Activated naive CD4-positive, alpha-beta T cell treated with Interleukin-2 at 50 U/mL for 16 hours (primary cell): ENCODE measurements at places on chromosomes 6 and 20.

GRCh38 chr6:83006270-83006905 lies 59.3 kb downstream of the UBE3D start:
- DNase-seq, result no peak

DNA sequence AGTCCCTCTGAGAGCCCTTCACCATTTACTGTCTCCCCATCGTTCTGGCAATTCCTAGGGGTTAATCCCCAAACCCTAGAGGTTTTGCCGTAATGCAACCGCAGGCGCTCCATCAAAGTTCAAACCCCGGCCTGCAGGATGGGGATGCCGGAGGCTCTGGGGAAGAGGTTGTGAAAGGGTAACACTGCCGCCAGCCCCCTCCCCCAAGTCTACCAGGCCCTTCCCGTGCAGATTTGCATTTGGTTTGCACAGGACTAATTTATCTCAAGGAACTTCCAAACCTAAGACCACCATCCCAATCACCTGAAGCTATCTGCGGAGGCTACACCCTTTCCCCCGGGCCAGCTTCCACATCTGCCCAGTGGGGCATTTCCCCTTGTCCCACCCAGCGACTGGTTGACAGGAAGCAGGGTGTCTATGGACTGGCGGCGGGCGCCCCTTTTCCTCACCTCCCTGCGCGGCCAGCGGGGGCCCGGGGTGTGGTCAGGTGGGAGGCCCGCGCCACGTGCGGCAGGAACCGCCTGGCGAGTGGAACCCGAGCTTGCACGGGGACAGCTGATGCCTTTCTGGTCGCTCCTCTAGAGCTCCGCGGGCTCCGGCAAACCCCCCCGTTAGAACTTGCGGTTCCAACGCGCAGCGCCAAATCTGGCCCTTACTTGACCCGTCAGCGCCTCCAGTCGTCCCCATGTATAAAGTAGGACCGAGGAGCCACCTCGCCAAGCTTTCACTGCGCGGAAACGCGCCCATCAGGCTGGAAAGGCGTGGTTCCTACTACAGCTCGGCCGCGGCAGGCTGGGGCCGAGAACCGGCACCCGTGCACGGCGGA lies 9.4 kb upstream of the SLC4A11 start:
- peak; percentile 17 for DNase-seq

DNA sequence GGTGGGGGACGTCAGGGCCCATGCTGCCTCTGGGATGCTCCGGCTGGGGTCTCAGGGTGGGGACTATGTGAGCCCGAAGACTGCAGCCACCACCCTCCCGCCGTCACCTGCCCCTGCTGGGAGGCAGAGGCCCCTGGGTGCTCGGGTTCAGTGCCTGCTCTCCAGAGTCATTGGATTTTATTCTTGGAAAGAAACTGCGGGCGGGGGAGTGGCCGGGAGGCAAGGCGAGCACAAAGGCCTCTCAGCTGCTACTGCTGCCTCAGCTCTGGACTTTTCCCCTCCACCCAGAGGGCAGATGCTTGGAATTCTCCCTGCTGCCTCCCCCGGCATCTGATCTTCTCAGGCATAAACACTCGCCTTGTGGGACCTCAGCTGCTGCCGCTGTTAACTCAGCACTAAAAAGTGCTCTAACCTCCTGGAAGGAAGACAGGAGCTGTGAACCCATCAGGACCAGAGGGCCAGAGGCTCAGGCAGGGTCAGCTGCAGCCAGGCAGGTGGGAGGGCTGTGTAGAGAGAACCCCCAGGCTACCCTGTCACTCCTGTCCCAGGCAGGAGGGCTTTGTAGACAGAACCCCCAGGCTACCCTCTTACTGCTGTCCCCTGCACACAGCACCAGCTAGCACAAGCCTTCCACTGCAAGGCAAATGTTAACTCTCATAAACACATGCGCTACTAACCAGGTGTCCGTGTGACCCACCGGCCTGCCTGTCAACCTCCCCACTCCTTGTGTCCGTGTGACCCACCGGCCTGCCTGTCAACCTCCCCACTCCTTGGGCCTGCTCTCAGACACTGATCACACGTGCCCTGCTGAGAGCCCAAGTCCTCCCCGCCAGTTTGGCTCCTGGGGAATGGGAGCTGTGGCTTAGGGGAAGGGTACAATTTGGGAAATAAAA lies 9.4 kb upstream of the FRMD1 start:
- DNase-seq, result no peak

DNA sequence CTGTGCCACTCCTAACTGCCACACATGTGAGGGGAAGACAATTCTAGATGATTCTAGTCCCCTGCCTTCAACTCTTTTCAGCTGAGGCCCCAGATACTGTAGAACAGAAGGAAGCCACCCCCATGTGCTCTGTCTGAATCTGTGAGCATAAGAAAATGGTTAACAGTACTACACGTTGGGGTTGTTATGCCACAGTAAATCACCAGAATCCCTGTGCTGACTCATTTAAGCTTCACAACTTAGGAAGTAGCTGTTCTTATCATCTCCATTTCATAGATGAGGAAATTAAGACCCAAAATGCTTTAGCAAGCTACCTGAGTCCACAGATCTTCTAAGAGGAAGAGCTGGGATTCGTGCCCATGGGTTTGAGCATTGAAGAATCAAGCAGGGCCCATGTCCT lies 27.4 kb upstream of the SCRT2 start:
- no peak for DNase-seq

DNA sequence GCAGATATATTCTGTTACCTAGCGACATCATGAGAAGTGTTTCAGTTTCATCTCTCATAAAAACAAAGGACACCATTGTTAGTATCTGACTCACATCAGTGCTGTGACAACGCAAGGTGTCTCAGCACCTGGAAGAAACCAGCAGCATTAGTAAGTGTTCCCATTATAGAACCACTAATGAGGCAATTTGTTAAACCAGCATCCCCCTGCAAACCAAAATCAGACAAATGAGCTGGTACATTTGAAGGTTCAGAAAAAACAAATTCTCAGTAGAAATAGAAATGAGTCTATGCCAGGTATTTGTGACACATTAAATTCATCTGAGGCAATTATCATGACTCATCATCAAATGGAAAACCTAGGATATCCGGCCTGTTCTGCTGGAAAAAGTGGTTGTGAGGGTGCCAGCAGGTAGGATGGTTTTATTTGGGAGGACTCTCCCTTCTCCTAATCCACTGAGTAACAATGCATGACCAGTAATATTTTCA lies 151.7 kb downstream of the TMEM200A start:
- peak; percentile 21 for DNase-seq

DNA sequence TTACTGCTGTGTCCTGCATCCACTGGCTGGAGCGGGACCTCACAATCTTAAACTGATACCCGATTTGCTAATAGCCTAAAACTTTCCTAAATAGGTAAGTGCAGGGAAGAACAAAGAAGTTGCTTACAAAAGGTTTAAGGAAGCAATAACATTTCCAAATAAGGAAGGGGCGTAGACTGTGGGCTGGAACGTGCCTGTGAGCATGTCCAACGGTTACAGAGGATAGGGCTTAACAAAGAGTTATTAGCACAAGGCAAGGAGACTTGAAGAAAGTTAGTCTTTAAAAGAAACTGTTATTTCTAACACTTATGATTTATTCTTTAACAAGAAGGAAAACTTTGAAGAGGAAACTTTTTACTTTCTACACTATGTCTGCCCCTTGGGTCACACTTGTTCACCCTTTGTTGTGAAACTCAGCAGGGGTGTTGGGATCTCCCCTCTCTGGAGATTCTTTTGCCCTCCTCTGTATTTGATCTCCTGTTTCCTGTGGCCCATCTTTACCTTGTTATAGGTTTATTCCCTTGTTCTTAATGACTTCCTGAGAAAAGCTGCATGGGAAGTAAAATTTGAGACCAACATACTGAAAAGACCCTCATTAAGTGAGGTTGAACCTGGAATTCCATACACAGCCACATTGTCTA lies 28.7 kb downstream of the KAT14 start:
- DNase-seq, result no peak

- no peak for DNase-seq
These were observed 490 bp downstream of the MMUT start for GRCh38 chr6:49462599-49462926.

- no peak for DNase-seq
These were observed 140.7 kb downstream of the MAP3K7 start for GRCh38 chr6:90446164-90446563.

- no peak for DNase-seq
These were observed 57.6 kb downstream of the FAM184A start for GRCh38 chr6:119020597-119021561.

- DNase-seq, result no peak
These were observed 6.1 kb downstream of the MMP24 start for GRCh38 chr20:35232575-35232974.

DNA sequence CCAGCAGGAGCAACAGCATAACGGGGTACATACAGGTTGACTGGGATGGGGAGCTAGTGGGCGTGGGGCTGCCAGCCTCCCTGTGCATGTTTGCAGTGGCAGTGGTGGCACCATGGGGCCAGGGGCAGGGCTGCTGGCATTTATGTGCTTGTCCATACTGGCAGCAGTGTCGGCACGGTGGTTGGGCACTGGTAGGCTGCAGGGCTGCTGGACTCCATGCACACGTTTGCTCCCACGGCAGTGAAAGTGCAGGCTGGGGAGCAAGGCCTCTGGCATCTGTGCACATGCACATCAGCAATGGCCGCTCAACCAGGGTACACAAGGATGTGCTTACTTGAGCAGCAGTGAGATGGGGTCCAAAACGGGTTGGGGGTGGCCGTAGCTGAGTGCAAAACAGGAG lies 159.5 kb upstream of the KHDRBS2 start:
- no peak for DNase-seq

- no peak for DNase-seq
These were observed 57.9 kb upstream of the DACT2 start for GRCh38 chr6:168377484-168377855.

- DNase-seq, result no peak
These were observed 1.6 kb downstream of the TBC1D20 start for GRCh38 chr20:460707-461106.

DNA sequence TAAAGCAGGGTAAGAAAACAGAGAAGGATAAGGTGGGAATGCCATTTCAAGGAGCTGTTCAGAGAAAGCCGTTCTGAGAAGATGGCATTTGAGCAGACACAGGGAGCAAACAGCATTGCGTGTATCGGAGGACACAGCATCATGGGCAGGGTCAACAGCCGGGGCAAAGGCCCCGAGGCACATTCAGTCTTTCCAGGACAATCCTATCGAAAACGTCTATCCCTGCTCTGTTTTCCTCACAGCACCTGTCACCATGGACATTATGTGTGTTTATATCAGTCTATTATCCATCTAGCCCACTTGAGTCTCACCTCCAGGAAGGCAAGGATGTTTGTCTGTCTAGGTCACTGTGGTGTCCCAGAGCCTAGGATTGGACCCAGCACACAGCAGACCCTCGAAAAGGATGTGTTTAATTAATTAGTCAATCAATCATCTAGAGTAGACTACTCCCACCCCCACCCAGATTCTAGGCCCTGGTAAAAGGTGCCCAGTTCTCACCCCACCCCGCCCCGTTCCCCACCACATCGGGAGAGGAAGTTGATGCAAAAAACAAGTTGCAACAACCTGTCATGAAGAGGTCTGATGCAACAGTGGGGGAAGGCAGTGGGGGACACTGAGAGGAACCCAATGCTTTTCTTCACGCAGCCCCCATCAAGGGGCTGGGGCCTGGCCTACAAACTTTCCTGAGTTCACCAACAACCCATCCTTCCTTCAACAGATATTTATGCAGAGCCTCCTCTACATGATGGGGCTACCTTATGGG lies 66.6 kb downstream of the PREX1 start:
- peak; percentile 51 for DNase-seq

DNA sequence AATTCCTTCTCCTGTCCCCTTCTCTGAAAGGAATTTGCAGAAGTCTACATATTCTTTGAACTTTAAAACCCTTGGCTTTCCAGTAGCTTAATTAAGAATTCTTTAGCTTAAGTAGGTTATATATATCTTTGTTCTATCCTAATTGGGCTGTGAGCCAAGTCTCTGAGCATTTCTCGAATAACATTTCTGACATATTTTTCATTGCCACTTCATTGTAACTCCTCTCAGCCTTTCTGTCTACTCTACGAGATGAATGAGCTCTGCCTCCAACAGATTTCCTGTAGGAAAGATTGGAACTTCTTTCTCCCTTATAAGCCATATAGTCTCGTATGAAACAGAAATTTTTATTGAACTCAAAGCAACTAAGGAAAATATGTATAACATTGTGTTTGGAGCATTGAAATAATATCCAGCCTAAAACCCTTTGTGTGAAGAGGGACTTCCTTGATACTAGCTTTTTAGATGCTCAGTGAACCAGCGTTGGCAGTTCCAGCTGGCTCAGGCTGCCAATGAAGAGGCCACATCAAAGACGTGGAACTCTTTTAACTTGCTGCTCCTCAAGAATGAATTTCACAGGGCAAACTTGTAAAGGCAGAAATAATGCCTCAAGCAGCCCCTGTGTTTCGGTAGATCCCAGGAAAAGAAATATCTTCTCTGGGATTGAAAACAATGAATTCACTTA lies 87.7 kb upstream of the NOX3 start:
- DNase-seq, result no peak

GRCh38 chr6:130269969-130270635 lies 47.4 kb upstream of the SAMD3 start:
- no peak for DNase-seq

GRCh38 chr20:25158043-25158442 lies 37.5 kb upstream of the ENTPD6 start:
- no peak for DNase-seq

- DNase-seq, result no peak
These were observed 27.8 kb downstream of the CCN2 start for GRCh38 chr6:131923356-131923755.

DNA sequence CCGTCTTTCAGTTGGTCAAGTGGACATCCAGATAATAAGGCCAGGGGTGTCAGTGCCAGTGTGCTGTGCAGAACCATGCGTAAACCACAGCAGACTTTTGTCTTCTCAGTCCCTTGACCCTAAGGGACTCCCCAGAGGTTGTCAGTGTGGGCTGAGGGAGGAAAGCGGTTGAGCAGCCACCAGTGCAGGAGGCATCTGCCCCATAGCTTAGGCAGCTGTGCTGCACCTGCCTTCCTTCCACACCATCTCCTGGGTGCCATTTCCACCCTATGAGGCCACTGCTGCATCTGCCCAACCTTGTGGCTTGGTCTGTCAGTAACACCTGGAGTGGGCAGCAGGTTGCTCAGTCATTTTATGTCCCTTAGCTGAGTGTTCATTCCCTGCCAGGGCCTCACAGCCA lies 26.0 kb downstream of the PRPF6 start:
- DNase-seq, result no peak

DNA sequence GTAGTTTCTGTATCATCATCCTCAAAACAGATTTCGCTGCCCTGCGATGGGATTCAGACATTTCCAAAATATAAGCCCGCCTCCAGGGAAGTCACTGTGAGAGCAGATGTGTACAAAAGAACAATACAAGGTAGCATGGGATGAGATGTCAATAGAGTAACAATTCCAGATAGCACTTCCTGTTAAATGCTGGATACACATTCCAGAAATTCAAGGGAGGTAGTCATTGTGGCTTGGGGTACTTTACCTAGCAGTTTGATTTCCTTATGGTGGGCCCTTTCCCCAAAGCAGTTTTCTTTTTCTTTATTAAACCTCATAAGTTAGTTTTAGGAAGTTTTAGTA lies 2.5 kb downstream of the RNF217 start:
- DNase-seq, result no peak

DNA sequence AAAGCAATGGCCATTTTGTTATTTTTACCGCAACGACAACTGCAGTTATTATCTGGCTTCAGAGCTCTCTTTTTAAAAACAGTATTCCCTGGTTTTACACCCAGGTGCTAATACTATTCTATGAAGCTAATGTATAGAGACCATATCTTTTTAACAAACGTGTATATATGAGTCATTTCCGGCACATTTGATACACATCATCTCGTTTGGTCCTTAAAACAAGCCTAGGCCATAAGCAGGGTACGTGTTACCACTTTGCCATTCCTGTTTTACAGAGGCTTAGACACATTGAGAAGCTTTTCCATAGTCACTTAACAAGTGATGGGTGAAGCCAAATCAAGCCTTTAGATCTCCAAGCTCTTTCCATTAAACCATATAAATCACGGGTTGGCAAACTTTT lies 5.5 kb downstream of the TRAF3IP2 start:
- no peak for DNase-seq
